Common myeloid progenitor, CD34-positive (primary cell): ENCODE measurements at places on chromosomes 16 and 17.

- peaks cover 2% of the 10 kb centered on the region for H3K4me1 ChIP-seq
- no peak overlapping the region for H3K4me3 ChIP-seq
- no peak overlapping the region for H3K27ac ChIP-seq
- H3K27me3 ChIP-seq: peaks cover 5% of the 10 kb centered on the region
- no peaks in the 10 kb centered on the region for H3K36me3 ChIP-seq
These were observed 27.6 kb downstream of the ENGASE start for GRCh38 chr17:79102214-79102613.

DNA sequence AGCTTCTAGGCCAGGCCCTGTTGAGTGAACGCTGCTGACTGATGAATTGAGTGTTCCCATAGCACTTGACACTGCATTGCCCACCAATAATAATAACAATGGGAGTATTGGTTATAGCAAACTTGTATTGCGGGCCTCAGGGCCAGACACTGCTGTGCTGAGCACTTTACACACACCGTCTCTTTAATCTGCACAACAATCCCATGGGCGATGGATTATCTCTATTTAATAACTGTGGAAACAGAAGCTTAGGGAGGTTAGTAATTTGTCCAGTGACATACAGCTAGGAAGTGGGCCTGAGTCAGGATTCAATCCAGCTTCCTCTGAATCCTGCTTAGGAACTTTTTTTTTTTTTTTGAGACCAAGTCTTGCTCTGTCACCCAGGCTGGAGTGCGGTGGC is 11.2 kb downstream of the ARHGAP23 start:
- no peaks in the 10 kb centered on the region for H3K27me3 ChIP-seq
- no peaks in the 10 kb centered on the region for H3K36me3 ChIP-seq
- no peaks in the 10 kb centered on the region for H3K4me1 ChIP-seq
- no peak for DNase-seq
- no peak overlapping the region for H3K4me3 ChIP-seq

GRCh38 chr16:54487933-54488332 is 201.3 kb upstream of the IRX3 start:
- no peak overlapping the region for H3K27ac ChIP-seq
- H3K4me3 ChIP-seq: no peak overlapping the region
- no peaks in the 10 kb centered on the region for H3K36me3 ChIP-seq
- peaks cover 8% of the 10 kb centered on the region for H3K27me3 ChIP-seq

- peaks cover 4% of the 10 kb centered on the region for H3K4me1 ChIP-seq
- DNase-seq: peak; percentile 54
- no peak overlapping the region for H3K4me3 ChIP-seq
- H3K36me3 ChIP-seq: no peaks in the 10 kb centered on the region
- no peaks in the 10 kb centered on the region for H3K27me3 ChIP-seq
These were observed 18.3 kb upstream of the EFCAB13 start for GRCh38 chr17:47305302-47305923.

- peaks cover 4% of the 10 kb centered on the region for H3K27me3 ChIP-seq
- no peaks in the 10 kb centered on the region for H3K36me3 ChIP-seq
These were observed at the start of gene MT2A for GRCh38 chr16:56608043-56608875. MT2A (plus strand) TSS chr16:56608584; CDS start chr16:56608656, 72 bp downstream.

GRCh38 chr17:66354981-66355380 is 52.6 kb downstream of the PRKCA start:
- H3K4me1 ChIP-seq: peaks cover 3% of the 10 kb centered on the region
- H3K27me3 ChIP-seq: no peaks in the 10 kb centered on the region

- no peak overlapping the region for H3K4me3 ChIP-seq
- H3K27ac ChIP-seq: no peak overlapping the region
- H3K4me1 ChIP-seq: peaks cover 8% of the 10 kb centered on the region
- DNase-seq: no peak
- no peaks in the 10 kb centered on the region for H3K36me3 ChIP-seq
These were observed 365.4 kb downstream of the CDH13 start for GRCh38 chr16:82991966-82992675.

DNA sequence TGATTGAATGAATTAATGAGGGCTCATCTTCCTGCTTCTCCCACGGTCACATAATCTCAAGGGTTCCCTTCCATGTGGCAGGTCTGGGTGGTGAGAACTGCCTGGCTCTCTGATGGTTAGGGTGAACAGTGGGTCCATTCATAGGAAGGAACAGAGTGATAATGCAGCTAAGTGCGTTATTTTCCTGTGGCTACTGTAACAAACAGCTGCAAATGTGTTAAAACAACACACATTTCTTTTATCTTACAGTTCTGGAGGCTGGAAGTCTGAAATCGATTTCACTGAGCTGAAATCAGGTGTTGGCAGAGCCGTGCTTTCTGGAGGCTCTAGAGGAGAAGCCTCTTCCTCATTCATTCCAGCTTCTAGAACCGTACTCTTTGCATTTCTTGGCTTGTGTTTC is 95.3 kb downstream of the BMERB1 start:
- no peaks in the 10 kb centered on the region for H3K4me1 ChIP-seq
- H3K27me3 ChIP-seq: no peaks in the 10 kb centered on the region
- no peak overlapping the region for H3K27ac ChIP-seq
- H3K36me3 ChIP-seq: no peaks in the 10 kb centered on the region
- no peak overlapping the region for H3K4me3 ChIP-seq
- no peak for DNase-seq

- peaks cover 30% of the 10 kb centered on the region for H3K36me3 ChIP-seq
- no peaks in the 10 kb centered on the region for H3K27me3 ChIP-seq
- no peak for DNase-seq
- no peak overlapping the region for H3K27ac ChIP-seq
- no peak overlapping the region for H3K4me3 ChIP-seq
These were observed 2.8 kb downstream of the VAT1 start for GRCh38 chr17:43019418-43019817.

DNA sequence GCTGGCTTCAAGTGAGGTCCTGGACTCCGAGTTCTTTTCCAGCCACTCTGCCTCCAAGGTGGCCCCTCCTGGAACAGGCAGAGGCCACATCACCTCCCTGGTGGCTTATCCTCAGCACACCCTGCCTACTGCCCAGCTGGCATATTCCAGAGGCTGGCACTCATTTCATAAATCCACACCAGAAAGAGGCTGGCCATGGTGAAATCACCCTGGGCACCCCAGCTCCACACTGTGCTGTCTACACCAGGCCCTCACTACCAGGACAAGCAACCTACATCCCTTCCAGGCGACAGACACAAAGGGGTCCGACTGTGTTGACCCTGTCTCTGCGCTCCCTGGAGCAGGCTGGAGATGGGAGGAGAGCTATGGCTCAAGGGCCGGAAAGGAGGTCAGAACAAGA is 100.2 kb downstream of the C16orf78 start:
- no peaks in the 10 kb centered on the region for H3K27me3 ChIP-seq
- no peak overlapping the region for H3K27ac ChIP-seq
- H3K4me3 ChIP-seq: no peak overlapping the region
- no peak for DNase-seq
- H3K4me1 ChIP-seq: no peaks in the 10 kb centered on the region

GRCh38 chr17:17297217-17297616 is 6.0 kb upstream of the NT5M start:
- DNase-seq: no peak
- H3K27ac ChIP-seq: no peak overlapping the region
- H3K4me3 ChIP-seq: no peak overlapping the region
- H3K36me3 ChIP-seq: no peaks in the 10 kb centered on the region

DNA sequence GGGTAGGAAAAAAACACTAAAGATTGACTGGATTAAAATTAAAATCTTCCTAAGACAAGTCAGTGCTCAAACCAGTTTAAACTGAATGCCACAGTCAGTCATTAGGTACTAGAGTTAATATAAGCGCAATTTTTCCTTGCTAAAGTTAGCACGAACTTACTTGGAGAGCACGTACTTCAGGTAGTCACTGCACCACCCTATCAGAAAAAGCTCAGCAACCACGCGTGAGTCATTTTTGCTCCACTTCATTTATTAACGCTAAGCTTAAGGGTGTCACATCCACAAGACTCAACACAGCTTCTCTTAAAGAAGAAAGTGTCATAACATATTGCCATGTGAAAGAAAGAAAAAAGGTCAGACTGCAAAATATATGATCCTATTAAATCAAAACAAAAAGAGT is 53.1 kb downstream of the TEX2 start:
- no peaks in the 10 kb centered on the region for H3K4me1 ChIP-seq
- no peaks in the 10 kb centered on the region for H3K27me3 ChIP-seq

- DNase-seq: no peak
- no peaks in the 10 kb centered on the region for H3K36me3 ChIP-seq
- H3K4me1 ChIP-seq: no peaks in the 10 kb centered on the region
- no peaks in the 10 kb centered on the region for H3K27me3 ChIP-seq
- H3K27ac ChIP-seq: no peak overlapping the region
These were observed 67.1 kb downstream of the ARHGAP44 start for GRCh38 chr17:12856416-12856815.

DNA sequence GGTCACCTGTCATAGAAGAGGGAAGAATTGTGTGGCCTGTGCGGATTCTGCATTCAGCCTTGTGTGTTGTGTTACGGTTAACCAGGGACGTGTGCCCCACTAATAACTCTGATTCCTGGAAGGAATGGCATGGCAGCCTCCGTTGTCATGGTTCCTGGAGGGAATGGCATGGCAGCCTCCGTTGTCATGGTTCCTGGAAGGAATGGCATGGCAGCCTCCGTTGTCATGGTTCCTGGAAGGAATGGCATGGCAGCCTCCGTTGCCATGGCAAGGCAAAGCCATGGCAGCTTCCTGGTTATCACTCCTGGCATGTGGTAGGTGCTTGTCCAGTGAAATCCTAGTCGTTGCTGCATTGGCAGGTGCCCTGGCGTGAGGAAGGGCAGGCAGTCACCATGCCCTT is 8.9 kb downstream of the SPG7 start:
- no peaks in the 10 kb centered on the region for H3K27me3 ChIP-seq
- no peak overlapping the region for H3K4me3 ChIP-seq
- H3K27ac ChIP-seq: no peak overlapping the region
- peaks cover 21% of the 10 kb centered on the region for H3K36me3 ChIP-seq

DNA sequence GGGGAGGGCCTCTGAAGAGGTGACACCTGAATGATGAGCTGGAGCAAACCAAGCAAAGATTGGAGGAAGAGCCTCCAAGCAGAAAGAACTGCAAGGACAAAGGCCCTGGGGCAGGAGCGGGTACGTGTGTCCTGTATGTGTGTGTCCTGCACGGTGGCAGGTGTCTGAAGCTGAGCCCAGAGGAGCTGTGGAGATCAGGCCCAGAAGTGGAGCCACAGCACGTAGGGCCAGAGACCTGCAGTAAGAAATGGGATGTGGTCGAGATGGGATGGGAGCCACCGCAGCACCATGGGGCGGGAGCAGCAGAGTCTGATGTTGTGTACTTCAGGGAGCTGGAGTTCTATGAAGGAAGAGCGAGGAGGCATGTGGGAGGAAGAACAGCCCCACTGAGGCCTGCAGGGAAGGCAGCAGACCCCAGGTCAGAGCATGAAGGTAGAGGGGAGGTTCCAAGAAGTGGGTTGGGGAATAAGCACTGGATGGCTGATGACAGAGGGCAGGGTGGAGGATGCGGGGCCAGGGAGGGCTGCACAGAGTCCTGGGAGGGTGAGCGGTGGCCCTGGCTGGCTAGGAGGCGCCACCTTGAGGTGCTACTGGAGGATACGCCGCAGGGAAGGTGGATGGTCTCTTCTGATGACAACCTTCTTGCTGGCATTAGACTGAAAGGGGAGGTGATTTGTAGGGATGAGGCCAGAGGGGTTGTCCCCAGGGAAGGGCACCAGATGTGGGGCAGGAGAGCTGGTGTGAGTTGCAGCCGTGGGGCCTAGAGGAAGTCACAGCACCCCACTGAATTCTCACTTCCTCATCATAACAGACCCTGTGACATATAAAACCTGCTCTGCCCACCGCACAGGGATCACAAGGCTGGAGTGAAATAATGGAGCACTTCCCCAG is 10.6 kb upstream of the CETP start:
- peaks cover 6% of the 10 kb centered on the region for H3K4me1 ChIP-seq
- H3K27ac ChIP-seq: no peak overlapping the region
- peak; percentile 81 for DNase-seq
- H3K27me3 ChIP-seq: no peaks in the 10 kb centered on the region
- H3K36me3 ChIP-seq: peaks cover 3% of the 10 kb centered on the region
- no peak overlapping the region for H3K4me3 ChIP-seq
